Gastrocnemius medialis (tissue), 4 donors: ENCODE measurements at places on chromosomes 16 and 17. TPM values are rescaled to one million over a fixed set of nuclear protein-coding genes. Genes with fewer than 3 reads are reported as not detected.
A peak's percentile ranks its signal among the peaks of the same experiment; 100 is the strongest.

- no peak for DNase-seq
These were observed 229.7 kb downstream of the SNX29 start for GRCh38 chr16:12206098-12206748.

DNA sequence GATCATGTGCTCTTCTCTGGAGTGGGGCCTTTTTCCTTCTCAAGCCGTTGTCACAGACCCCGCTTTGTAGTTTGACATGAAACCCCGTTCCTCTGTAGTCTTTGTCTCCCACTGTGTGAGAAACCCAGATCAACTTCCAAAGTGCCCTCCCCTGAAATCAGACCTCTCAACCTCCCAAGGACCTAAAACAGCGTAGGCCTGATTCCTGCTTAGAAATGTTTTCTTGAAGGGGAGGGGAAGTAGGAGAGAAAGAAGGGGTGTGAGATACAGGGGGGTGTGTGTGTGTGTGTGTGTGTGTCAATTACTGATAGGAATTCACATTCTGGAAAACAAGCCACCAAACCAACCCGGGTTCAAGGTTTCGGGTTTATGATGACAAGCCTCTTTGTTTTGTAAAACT lies 1.4 kb downstream of the UBE2O start:
- no peak for DNase-seq

DNA sequence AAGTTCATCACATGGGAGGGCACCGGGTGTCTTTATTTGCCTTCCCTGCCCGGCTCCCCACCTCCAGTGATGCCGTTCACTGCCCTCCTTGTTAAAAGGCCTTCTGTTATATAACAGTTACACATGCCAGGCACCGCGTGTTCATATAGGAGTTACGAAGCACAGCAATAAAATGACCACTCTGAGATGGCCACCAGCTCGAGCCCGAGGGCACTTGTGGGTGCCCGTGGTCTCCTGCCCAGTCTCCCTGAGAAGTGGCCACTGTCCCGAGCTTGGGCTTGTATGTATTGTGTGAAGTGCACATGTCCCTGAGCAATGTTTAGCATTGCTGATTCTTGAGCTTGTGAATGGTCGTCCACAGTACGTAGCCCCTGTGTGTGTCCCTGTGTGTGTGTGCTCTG lies 355.6 kb downstream of the SEC14L1 start:
- DNase-seq: peak; percentile 11

DNA sequence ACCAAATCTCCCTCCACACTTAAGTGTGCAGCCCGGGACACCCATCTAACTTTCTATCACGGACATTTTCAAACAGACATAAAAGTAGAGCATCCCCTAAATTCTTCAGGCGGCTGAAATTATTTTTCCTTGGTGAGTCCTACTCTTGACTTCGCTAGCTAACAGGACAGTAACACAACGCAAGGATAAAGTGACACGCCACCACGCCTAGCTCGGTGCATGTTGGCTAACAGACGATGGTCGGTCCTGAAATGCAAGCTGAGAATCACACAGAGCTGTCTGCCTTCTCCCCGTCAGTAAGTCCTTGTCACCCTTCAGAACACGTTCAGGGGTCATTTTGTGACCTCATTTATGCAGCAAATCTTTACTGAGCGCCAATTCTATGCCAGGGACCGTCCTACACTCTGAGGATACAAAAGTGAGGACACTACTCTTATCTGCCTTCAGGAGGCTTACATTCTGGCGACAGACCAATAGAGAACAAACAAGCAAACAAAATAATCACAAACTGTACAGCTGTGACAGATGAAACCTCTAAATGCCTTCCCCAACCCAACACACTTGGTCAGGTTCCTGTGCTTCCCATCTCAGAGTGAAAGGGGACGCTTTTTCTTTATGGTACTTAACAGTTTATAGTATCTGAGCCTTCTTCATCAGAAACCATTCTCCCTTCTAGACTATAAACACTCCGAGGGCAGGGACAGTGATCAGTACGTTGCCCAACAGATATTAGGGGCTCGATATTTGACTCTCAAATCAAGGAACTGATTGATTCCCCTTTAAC lies 1.3 kb downstream of the NTAN1 start:
- DNase-seq: no peak

DNA sequence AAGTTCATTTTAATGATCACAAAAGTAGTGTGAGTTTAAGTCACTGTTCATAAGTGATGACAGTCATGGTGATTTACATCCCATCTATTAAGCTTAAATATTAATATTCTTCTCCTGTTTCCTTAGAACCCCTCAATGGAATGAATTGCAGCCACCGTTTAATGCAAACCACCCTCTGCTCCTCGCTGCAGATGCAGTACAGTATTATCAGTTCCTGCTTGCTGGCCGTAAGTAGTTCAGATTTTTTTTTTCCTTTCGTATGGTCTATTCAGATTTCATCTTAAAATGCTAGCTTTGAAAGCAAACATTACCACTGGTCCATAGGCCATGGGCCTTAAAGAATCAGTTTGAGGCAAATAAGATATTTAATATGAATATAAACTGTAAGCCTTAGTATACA lies 359.0 kb upstream of the TBX2 start:
- DNase-seq: no peak

DNA sequence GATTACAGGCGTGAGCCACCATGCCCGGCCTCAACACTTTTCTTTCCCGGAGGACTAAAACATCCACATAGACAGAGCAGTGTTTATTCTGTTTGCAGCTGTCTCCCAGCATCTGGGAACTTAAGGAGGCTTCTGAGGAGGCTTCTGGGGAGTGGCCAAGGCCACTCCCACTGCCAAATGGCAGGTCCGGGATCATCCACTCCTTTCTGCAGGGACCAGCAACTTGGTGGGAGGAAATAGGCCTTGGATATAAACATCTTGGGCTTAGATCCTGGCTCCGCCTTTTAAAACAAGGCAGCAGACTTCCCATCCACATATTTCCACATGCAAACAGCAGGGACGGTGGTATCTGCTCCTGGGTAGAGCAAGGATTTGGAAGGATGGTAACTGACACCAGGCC lies 14.1 kb upstream of the SPATA32 start:
- DNase-seq: peak; percentile 65

DNA sequence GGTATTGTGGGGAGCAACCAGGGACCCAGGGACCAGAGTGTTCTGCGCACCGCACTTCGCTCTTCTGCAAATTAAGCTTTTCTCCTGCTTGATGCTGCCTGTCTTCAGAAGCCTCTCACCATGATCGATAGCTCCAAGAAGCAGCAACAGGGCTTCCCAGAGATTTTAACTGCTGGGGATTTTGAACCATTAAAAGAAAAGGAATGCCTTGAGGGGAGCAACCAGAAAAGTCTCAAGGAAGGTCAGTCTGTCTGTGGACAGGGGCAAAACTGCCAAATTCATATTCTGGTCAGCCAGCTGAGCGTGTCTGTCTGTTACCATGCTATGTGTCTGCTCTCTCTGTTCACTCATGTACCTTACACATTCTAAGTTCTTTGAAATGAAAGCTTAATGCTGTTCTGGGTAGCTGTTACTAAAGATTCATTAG lies 115.7 kb downstream of the MRTFB start:
- DNase-seq: peak; percentile 7

DNA sequence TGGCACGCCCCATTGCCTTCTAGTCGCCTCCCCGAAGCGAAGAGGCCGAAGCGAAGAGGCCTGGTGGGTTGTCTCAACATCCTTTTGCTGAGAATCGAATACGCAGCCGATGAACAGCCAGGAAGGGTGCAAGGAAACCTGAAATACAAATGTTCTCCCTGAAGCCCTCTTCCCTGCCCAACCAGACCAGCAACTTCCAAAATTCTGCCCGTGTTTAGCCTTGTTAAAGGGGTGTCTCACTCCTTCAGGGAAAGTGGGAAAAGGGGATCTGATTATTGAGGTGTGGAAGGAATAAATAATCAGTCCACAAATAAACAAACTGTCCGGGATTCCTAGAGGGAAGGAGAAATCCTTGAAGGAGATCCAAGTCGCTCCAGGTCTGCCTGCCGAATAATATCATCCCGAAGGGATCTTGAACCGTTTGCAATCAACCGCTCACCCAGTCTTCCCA lies 1.4 kb upstream of the FOXC2 start:
- no peak for DNase-seq

- DNase-seq: no peak
These were observed 17.3 kb downstream of the FAM83G start for GRCh38 chr17:18987230-18987610.

GRCh38 chr17:71019699-71020098 lies 850.4 kb downstream of the KCNJ2 start:
- DNase-seq: no peak

GRCh38 chr17:80783971-80784370 lies 207.7 kb upstream of the CHMP6 start:
- no peak for DNase-seq

GRCh38 chr16:56257666-56258342 lies 66.5 kb downstream of the GNAO1 start:
- no peak for DNase-seq

DNA sequence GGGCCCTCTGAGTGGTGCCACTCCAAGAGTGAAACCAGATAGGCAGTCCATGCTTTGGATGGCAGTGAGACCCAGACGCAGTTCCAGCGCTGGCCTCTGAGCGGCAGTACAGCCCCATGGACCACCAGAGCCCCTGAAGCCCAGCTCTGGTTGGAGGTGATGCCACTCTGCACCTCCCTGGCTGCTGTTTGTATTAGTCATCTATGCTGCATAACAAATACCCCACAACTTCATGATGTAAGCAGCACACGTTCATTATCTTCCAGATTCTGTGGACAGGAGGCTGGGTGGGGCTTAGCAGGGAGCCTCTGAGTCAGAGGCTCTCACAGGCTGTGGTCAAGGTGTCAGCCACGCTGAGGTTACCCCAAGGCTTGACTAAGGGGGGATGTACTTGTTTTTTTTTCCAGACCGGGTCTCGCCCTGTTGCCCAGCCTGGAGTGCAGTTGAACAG lies 5.1 kb upstream of the NME4 start:
- DNase-seq: no peak

DNA sequence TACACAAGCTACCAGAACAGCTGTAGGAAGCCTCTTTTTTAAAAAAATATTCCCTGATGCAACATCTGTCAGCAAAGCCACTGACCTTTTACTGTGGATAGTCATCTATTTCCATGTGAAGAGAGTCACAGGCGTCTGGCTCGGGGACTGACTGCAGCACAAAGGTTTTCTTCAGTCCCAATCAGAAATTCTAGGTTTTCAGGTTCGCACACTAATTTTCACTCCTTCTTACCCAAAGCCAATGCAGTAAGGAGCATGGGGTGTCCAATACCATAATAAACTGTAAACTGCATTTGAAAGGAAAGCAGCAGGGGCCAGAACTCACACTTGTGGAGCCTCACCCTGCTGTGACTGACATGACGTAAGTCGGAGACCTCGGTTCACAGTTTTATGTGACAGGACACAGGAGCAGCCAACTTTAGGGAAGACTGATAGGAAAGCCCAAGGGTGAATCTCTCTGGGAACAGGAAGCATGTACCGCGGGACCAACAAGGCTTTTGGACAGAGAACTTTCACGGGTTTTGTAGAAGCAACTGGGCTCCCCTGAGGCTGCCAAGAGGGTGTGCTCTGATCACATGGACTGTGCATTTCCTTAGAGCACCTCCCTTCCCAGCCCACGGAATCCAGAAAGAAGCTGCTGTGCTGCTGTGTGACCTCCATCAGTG lies 9.1 kb upstream of the TMEM100 start:
- DNase-seq: peak; percentile 72

- peak; percentile 61 for DNase-seq
These were observed 34.9 kb downstream of the ARHGAP17 start for GRCh38 chr16:24980077-24980793.

DNA sequence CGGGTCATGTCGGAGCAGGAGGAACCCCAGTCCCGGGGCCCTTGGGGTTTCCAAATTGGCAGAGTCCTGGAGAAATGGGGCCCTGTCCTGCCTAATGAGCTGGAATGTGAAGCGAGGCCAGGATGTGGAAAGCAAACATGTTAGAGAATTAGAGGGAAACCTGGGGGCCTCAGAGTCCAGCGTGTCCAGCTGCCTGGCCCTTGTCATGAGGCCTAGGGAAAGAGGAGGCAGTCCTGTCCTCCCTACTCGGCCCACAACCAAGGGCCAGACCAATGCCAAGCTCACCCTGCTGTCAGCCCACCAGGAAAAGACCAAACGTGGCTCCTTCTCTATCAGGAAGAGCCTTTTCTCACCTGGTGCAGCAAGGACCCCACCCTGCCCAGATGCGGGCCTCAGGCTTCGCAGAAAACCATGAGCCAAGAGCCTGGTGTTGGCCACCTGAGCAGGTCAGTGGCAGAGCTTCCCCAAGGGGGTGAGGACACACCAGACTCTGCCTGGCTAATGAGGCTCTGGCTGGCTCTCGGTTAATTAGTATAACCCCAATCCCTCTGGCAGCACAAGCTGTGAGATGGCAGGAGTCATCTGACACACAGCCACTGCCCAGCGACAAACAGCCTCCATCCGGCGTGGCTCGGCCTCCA lies 10.1 kb downstream of the TEKT5 start:
- DNase-seq: no peak

DNA sequence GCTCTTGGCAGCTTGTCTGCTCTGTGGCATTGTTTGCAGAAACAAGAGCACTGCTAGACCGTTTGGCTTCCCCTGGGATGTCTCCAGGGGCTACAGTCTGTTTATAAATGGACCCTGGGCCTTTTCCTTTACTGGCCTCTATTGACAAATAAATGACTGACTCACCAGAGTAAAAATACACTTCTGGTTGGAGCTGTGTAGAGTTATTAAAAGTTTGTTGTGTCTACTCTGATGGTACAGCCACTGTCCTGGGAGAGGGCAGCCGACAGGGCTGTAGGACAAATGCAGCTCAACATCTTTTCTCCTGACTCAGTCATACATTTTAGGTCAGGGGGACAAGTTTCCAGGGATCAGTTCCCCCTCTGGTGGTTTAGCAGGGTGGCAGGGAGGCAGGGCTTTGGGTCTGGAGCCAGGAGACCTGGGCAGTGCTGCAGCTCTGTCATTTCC lies 30.0 kb downstream of the FOXL1 start:
- DNase-seq: peak; percentile 38

GRCh38 chr17:28573966-28574480 lies 2.7 kb downstream of the ALDOC start:
- DNase-seq: no peak

TPPP3 gene
- 31.9 TPM for total RNA-seq

TMC7 gene
- not detected for total RNA-seq

CLEC18B gene
- total RNA-seq: 2.7 TPM

CA5A gene
- not detected for total RNA-seq

NPIPA8 gene
- total RNA-seq: 8.6 TPM

LCMT1 gene
- total RNA-seq: 64.4 TPM

KRTAP2-3 gene
- not detected for total RNA-seq
